NCI-H510A treated with DMSO at 0.1 percent for 48 hours (cell line): ENCODE measurements at places on chromosomes 3 and 15.

GRCh38 chr3:861721-862120, 231.1 kb upstream of the CNTN6 start:
- no peak for DNase-seq

DNA sequence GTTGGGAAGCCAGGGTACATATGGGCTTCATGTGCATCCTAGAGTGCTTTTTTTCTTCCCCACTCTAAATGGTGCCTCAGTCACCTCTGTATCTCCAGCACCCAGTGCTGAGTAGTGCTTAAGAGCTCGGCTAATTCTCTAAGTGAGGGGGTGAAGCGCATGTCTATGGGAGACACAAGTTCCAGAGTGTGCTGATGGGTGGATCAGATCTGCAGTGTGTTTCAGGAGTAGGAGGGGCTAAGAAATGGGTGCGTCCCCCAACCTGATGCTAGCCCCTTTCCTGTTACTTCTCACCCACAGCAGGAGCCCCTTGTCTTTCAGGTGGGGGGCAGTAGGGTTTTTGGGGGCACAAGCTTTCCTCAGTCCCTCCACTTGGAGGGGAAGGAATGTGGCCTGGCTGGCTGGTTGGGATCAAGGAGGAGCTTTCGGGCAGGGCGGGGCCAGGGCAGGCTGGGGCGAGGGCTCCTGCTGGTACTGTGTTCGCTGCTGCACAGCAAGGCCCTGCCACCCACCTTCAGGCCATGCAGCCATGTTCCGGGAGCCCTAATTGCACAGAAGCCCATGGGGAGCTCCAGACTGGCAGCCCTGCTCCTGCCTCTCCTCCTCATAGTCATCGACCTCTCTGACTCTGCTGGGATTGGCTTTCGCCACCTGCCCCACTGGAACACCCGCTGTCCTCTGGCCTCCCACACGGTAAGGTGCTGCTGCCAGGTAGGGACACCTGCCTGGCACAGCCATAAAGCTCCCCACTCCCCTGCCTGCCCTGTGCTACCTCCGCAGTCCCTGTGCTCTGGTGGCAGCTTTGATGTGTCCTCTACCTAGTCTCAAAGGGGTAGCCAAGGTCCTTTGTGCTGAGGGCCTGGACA, at the start of gene IL17RE:
IL17RE (plus strand) TSS at position 477 of the 866 bp plus-strand sequence; CDS start at position 562, 85 bp downstream.
- peak; percentile 66 for DNase-seq

GRCh38 chr15:34889476-34889875, 80.1 kb downstream of the AQR start:
- no peak for DNase-seq

DNA sequence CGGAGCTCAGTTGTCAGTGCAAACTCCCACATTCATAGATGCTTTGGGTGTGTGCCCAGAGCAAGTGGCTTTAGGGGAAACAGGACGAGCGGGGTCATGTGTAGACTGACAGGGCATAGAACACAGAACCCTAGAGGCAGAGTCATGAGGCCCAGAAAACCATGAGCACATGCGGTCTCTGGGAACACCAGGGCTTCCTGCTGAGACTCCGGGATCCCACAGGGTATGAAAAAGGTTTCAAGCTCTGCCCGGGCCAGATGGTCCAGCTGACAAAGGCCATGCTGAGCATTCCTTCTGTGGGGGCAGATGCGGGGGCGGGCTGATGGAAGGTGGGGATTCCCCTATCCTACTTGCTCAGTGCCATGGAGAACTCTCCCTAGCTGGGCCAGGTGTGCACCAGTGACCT, 44.8 kb downstream of the ROPN1B start:
- DNase-seq, result no peak

- DNase-seq, result no peak
These were observed 25.8 kb upstream of the ANXA2 start for GRCh38 chr15:60423537-60423936.

- no peak for DNase-seq
These were observed 25.2 kb downstream of the ABHD2 start for GRCh38 chr15:89113296-89114024.

DNA sequence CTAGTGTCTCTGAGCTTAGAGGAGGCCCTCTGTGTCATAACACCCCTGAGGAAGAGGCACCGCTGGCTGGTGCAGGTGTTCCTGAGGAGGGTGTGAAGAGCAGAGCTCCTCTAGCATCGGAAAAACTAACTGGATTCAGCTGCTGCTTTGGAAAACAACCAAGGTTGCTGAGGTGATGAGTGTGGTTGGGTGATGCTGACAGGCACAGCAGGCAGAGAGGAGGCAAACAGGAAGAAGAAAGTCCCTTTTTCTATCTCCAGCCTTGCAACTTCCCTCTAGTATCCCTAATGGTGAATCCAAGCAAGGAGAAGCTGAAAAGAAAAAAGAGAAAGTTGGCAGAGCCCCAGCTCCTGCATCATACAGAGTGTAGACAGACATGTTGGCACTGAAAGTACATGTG, 3.8 kb upstream of the OR4F15 start:
- no peak for DNase-seq
